ENCODE measurements at places on chromosomes 1 and 21. TPM values are rescaled to one million over a fixed set of nuclear protein-coding genes. Genes with fewer than 3 reads are reported as not detected.

TCP10L gene
- total RNA-seq, result 1.3 TPM

CD1B gene
- not detected for total RNA-seq

KCNK1 gene
- 5.4 TPM for total RNA-seq

APOBEC4 gene
- not detected for total RNA-seq

- DNase-seq, result no peak
Observed at GRCh38 chr1:15279576-15280230, 32.7 kb downstream of the FHAD1 start.

GRCh38 chr1:164563721-164564360, 4.9 kb downstream of the PBX1 start:
- no peak for DNase-seq

GRCh38 chr1:18360251-18360650, 120.5 kb upstream of the KLHDC7A start:
- DNase-seq, result no peak

DNA sequence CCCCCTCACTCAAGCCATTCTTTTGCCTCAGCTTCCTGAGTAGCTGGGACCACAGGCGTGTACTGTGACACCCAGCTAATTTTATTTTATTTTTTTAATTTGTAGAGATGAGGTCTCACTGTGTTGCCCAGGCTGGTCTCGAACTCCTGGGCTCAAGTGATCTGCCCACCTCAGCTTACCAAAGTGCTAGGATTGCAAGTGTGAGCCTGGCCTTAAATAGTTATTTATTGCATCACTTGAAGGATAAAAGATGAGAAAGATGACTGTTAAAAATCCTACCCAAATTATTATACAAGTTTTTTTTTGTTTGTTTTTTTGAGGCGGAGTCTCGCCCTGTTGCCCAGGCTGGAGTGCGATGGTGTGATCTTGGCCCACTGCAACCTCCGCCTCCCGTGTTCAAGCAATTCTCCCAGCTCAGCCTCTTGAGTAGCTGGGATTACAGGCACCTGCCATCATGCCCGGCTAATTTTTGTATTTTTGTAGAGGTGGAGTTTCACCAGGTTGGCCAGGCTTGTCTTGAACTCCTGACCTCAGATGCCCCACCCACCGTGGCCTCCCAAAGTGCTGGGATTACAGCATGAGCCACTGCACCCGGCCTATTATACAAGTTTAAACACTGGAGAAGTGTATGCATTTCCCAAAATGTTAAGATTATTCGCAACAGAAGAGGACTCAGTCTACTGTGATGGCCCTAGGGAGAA, 2.3 kb downstream of the UTP11 start:
- no peak for DNase-seq
